H4 (cell line): ENCODE measurements at places on chromosomes 16 and 17.

DNA sequence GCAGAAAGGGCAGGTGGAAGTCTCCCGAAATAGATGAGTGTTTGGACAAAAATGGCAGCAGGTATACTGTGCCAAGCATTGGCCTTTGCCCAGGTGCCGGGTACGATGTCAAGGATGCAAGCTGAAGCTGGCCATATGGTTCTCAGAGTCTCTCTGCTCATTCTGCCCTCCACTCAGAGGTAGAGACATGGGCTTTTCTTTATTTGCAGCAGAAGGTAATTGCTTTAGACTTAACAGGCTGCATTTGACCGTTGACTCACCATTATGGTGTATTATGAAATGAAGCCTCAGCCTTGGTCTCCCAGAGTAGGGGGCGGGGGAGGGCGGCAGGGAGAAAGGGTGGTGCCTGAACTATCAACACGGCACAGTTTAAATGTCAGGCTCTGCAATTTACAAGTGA lies 969.1 kb upstream of the EEF2KMT start:
- no peak for DNase-seq

GRCh38 chr17:17191961-17192381 lies 14.2 kb downstream of the PLD6 start:
- DNase-seq, result no peak

DNA sequence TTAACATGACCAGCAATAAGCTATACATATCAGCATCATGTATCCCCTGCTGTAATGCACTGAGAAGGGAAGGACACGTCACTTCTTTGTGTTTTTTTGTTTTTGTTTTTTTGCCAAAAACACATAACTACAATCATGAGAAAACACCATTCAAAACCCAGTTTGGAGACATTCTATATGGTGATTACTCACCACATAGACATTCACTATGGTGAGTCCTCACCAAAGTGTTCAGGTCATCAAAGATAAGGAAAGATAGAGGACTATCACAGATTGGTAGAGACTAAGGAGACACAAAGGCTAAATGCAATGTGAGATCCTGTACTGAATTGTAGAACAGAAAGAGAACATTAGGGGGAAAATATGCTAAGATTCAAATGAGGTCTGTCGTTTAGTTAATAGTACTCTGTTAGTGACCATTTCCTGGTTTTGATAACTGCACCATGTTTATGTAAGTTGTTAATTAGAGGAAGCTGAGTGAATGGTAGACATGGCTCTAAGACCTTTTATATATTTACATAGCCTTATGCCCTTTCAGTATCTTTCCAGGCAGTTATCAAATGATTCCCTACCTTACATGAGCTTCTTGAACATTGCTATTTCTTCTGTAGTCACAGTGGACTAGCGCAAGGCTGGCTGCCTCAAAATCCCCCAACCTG lies 46.6 kb downstream of the PIK3R5 start:
- DNase-seq, result no peak

DNA sequence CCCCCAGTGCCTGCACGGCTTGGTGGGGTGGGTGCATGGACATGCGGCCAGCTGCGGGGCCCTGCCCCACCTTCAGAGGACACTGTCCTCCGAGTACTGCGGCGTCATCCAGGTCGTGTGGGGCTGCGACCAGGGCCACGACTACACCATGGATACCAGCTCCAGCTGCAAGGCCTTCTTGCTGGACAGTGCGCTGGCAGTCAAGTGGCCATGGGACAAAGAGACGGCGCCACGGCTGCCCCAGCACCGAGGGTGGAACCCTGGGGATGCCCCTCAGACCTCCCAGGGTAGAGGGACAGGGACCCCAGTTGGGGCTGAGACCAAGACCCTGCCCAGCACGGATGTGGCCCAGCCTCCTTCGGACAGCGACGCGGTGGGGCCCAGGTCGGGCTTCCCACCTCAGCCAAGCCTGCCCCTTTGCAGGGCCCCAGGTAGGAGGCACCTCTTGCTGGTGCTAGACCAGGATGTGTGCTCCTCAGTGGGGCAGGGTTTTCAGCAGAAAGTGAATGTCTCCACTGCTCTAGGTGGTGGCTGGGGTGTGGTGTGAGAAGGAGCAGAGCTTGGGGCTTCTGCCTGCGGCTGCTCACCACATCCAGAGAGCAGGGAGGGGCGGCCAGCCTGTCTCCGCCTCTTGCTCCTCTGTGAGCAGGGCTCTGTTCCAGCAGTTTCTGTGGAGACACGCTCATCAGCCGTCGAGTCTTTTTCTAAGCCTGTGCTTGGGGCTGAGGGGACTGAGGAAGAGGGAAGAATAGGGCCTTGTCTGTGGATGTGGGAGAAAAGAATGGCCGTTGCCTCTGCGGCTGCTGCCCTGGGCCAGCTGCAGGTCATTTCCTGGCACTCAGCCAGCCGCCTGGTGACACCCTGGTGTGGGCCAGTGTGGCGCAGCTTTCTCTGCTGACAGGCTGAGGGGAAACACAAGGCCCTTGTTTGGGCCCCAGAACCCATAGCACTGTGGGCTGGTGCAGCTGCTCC lies 2.2 kb downstream of the ZNF276 start:
- no peak for DNase-seq

- DNase-seq, result no peak
These were observed 123.9 kb upstream of the ZFHX3 start for GRCh38 chr16:73171901-73172240.

DNA sequence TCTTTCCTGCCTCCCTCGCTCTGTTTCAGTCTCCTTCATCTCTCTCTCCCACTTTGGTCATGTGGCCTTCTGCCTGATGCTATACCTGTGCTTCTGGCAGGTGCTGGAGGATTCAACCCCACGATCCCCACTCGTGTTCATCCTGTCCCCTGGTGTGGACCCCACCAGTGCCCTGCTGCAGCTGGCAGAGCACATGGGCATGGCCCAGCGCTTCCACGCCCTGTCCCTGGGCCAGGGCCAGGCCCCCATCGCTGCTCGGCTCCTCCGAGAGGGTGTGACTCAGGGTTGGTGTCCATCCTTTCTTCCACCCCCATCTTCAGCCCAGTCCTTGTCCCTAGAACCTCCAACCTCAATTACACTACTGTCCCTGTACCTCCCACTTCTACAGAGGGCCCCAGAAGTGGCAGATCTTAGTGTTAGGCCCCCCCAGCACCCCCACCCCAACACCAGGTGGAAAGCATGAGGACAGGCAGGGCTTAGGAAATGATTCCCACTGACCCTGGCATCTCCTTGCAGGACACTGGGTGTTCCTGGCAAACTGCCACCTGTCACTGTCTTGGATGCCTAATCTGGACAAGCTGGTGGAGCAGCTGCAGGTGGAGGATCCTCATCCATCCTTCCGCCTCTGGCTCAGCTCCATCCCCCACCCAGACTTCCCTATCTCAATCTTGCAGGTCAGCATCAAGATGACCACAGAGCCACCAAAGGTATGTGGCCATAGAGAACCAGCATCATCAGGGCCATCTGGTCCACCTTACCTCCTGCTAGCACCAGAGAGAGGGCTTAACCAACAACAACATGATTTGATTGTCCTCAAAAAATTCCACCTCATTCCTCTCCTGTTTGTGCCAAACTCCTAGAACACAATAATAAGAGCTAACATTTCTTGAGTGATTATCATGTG lies 9.7 kb upstream of the KDM6B start:
- DNase-seq, result no peak

DNA sequence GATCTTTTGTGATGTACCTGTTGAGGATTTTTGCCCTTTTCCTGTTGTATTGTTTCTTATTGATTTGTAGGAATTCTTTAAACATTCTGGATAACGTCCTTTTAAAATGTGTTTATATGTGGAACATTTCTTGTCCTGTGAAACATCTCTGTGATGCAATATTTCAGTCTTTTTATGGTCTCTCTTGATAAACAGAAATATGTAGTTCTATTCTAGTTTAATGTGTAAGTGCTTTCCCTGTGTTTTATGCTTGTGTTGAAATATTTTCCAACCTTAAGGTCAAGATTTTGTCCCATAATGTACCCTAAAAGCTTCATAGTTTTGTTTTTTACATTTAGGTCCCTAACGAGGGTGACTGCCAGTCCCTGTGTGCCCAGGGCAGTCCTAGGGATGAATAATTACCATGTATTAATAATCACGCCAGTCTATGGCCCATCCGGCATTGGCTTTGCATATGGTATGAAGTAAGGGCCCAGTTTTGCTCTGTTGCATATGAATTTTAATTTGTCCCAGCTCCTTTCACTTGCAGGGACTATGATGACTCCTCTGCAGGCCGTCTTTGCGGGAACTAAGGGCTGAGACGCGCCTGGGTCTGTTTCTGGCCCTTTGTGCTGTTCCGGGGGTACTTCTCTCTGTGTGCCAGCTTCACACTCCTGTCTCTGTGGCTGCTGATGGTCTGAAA lies 44.2 kb downstream of the RPTOR start:
- no peak for DNase-seq

- DNase-seq, result no peak
These were observed 125.3 kb upstream of the FOXF1 start for GRCh38 chr16:86384980-86385379.

DNA sequence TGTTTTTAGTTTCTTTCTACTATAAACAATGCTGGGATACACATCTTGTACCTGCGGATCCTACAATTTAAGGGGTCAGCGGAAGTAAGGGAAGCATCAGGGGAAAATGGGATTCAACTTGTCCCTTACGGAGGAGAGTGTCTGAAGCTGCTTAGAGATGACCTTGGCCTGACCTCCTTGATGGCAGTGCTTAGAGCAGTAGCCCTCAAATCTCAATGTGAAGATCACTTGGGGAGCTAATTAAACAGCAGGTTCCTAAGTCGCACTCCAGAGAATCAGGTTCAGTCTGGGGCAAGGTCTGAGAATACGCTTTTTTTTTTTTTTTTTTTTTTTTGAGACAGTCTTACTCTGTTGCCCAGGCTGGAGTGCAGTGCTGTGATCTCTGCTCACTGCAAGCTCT lies 9.6 kb upstream of the METTL16 start:
- no peak for DNase-seq

DNA sequence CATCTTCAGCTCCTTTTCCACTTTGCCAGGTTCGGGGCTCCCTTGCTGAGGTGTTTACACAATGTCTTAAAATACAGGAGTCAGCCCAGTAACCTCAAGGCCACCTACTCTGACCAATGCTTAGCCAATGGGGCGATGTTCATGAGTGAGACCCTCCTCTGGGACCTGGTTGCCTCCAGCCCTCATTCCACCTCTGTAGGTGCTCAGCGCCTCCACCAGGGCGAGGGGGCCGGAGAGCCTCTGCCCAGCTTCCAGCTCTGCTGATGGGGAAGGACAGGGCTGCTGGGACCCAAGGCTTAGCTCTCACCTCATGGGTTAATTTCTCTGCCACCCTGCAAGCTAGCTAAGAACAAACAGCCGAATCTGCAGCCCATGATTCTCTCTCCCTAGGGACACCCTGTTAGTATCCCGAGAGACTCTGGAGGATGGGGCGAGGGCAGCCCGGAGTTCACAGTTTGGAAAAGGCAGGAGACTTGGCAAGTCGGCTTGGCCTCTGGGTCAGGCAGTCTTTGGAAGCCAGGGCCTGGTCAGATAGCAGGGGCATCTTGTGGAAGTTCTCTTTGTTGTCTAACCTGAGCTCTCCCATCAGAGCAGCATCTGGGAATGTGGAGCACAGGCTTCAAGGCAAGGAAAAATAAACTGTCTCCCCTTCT lies 16.2 kb downstream of the SRCIN1 start:
- DNase-seq, result no peak

- no peak for DNase-seq
These were observed 23.1 kb downstream of the DEF8 start for GRCh38 chr16:89971495-89972243.

DNA sequence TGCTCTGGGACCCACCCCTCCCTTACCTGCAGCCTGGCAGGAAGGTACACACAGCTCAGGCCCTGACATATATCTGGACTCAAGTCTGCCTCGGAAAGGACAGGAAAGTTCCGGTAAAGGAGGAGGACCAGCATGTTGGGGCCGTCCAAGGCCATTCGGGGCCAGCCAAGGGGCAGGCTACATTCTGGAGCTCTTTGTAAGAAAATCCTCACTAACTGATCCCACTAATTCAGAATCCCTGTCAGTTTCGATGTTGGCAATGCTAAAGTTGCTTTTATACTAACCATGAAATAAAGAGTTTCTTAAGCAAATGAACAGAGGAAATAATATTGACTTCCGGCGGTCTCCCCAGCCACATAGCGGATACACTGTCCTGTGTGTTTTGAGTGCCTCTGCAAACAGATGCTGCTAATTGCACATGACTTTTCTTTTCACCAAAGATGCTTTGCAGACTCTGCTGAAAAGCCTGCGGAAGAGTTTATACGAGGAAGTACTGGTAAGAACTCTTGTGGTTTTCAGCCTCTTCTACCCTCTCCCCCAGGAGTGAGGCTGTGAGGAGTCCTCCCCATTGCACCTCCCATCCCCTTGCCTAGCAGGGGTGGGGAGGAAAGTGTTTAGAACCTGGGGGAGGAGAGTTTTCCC lies 54.8 kb downstream of the PLXDC1 start:
- DNase-seq, result no peak

DNA sequence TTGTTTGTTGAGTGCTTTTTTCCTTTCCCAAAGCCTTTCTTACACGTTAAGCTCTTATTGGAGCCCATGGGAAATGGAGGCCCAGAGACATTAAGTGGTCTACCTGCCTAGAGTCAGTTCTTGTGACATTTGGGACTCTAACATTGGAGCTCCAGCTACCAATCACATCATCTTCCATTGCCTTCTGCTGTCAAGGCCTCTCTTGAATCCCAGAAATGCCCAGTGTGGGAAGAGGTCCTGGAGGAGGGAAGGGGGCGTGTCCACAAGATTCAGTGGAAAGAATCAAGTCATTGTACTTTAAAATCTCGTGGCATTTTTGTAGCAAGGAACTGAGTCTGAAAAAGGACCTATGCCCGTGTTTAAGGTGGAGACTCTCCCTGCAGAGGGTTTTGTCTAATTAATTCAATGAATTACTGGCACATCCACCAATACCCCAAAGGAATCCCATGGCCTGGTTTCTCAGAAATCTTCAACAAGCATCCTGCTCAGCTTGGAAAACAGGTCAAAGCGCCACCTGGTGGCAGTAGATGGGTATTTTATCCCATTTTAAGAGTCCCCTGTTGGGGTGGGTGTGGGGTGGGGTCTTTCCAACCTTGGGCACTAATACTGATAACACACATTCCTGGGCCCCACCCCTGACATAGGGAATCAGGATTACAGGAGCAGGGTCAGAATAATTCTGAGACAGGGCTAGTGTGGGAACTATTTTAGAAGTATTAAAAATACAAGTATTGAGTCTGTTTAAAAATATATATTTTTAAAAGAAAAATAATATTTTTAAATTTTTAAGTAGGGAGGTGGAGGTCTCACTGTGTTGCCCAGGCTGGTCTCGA lies 24.6 kb downstream of the GPT2 start:
- peak; percentile 34 for DNase-seq

DNA sequence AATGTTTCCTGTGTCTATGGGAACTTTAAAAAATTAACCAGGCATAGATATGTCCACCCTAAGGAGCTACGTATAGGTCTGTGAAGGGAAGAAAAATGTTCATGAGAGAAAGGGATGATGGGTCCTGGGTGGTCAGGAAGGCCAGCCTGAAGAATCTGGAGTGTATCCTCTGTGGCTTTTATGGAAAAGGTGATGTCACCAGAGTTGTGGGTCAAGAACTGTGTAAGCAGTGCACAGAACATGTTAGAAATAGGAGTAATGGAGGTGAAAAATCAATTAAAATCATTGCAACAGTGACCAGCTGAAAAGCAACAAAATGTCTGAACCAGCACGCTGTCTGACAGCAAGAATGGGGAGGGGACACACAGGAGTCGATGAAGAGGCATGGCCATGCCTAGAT lies 68.5 kb downstream of the USP31 start:
- no peak for DNase-seq

- DNase-seq, result no peak
These were observed 5.5 kb downstream of the NME3 start for GRCh38 chr16:1765826-1766225.
